ENCODE measurements at places on chromosomes 5 and 9. TPM values are rescaled to one million over a fixed set of nuclear protein-coding genes. Genes with fewer than 3 reads are reported as not detected.

The SPATA6L gene
- total RNA-seq: 1.8 TPM

The SOHLH1 gene
- total RNA-seq: not detected

The KCNT1 gene
- total RNA-seq: not detected

The MAML1 gene
- 15.0 TPM for total RNA-seq

The SLC6A7 gene
- total RNA-seq: not detected

The SELENOP gene
- 0.61 TPM for total RNA-seq

The MSX2 gene
- total RNA-seq: 5.6 TPM

The ASPN gene
- not detected for total RNA-seq

The NPR3 gene
- total RNA-seq: 18.5 TPM

The APC gene
- 11.6 TPM for total RNA-seq

The GDA gene
- total RNA-seq: 1.5 TPM

The RNF224 gene
- total RNA-seq: 0.36 TPM

The MSMP gene
- total RNA-seq: not detected

The SAXO1 gene
- not detected for total RNA-seq

The TSLP gene
- total RNA-seq: not detected

The NEUROG1 gene
- total RNA-seq: not detected

The FOXD4 gene
- total RNA-seq: 0.34 TPM

The PCDHB3 gene
- total RNA-seq: not detected

The BHMT2 gene
- total RNA-seq: not detected

The CCDC127 gene
- total RNA-seq: 6.4 TPM

The CARD6 gene
- 3.3 TPM for total RNA-seq

The SYK gene
- total RNA-seq: 0.04 TPM

The ZSWIM6 gene
- total RNA-seq: 5.9 TPM

The MCCC2 gene
- total RNA-seq: 43.9 TPM

The MAMDC2 gene
- total RNA-seq: 0.43 TPM

The PCDHB4 gene
- total RNA-seq: not detected

The SLC9A3 gene
- total RNA-seq: 2.2 TPM

The RPL12 gene
- 3,245 TPM for total RNA-seq

The C5 gene
- total RNA-seq: 15.8 TPM

The PALM2AKAP2 gene
- total RNA-seq: 0.06 TPM

The LCN9 gene
- not detected for total RNA-seq

The GZMA gene
- not detected for total RNA-seq

All from A549 treated with ZK216348 at 1 μM for 4 hours (cell line).